ENCODE measurements at places on chromosomes 6 and 20.

- no peak for DNase-seq
Measured at GRCh38 chr6:107348224-107348623, 111.1 kb downstream of the PDSS2 start.

GRCh38 chr6:146915671-146916127 lies 288.5 kb upstream of the STXBP5 start:
- DNase-seq, result peak; percentile 8

- DNase-seq, result peak; percentile 37
Measured at GRCh38 chr6:159217595-159218275, 48.5 kb downstream of the FNDC1 start.

GRCh38 chr6:107547451-107547840 lies 57.5 kb downstream of the SOBP start:
- no peak for DNase-seq

- no peak for DNase-seq
Measured at GRCh38 chr20:24797745-24798655, 151.1 kb upstream of the CST7 start.

- DNase-seq, result peak; percentile 88
Measured at GRCh38 chr6:157322792-157323254, 496 bp downstream of the TMEM242 start.

- DNase-seq, result peak; percentile 61
Measured at GRCh38 chr6:28896505-28897368, 27.0 kb downstream of the TRIM27 start.

- no peak for DNase-seq
Measured at GRCh38 chr20:9551808-9552550, 37.6 kb downstream of the LAMP5 start.

DNA sequence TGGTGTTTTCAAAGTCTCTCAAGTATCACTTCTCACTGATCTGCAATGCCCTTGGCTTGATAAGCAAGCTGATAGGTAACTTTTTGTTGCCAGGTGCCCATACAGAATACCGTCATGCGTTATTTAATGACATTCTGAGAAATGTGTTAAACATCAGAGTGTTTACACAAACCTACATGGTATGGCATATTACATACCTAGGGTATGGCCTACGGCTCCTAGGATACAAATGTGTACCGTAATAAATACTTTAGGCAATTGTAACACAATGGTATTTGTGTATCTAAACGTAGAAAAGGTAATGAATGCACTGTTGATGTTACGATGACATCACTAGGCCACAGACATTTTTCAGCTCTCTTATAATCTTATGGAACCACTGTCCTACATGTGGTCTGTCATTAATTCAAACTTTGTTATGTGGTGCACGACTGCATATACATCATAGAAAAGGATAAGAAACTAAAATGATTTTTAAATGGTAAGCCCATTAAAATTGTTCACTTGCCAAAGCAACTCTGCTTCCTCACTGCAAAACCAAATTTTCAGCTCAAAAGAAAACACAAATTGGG lies 35.7 kb downstream of the CSNK2A1 start:
- no peak for DNase-seq

DNA sequence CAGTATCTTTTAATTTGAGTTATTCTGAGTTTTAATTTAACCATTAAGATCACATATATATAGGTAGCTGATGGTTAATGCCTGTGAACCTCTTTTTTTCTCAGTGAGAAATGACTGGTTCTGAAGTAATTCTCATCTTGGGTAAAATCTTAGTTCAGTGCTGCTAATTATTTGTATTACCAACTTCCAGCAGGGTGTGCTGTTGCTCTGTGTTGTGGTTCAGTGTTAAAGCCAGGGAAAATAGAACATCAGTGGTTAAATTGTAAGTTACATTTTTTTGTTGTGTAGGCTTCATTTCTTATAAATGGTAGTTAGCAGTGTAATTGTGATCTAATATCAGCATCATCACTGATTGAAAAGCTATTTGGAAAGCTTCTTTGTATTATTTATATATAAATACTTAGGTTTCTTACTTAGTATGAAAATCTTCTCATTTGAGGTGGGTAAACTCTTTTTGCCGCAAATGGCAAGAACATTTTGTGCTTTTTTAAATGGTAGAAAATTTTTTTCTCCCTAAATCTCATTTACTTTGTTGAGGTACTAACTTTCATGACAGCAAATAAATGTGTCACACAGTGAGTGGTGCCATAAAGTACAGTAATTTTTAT lies 43.7 kb downstream of the CDC5L start:
- DNase-seq, result peak; percentile 53

GRCh38 chr20:24937579-24937978 lies 11.5 kb upstream of the CST7 start:
- DNase-seq, result no peak

Measured in activated CD4-positive, alpha-beta T cell treated with anti-CD3 and anti-CD28 coated beads, Interleukin-10, Interleukin-2, amounts not matched to agents 100 ng/mL and 50 ng/mL, durations not matched to agents 16 hours and 8 hours (primary cell).